GM12878 (cell line): ENCODE measurements at places on chromosomes 12 and 14.

GRCh38 chr12:61870658-61871484, 389.3 kb upstream of the USP15 start:
- no peak for DNase-seq

GRCh38 chr14:94312481-94313246, 10.5 kb downstream of the SERPINA6 start:
- no peak for DNase-seq

GRCh38 chr12:119412811-119413794, 78.6 kb downstream of the CCDC60 start:
- DNase-seq = no peak

DNA sequence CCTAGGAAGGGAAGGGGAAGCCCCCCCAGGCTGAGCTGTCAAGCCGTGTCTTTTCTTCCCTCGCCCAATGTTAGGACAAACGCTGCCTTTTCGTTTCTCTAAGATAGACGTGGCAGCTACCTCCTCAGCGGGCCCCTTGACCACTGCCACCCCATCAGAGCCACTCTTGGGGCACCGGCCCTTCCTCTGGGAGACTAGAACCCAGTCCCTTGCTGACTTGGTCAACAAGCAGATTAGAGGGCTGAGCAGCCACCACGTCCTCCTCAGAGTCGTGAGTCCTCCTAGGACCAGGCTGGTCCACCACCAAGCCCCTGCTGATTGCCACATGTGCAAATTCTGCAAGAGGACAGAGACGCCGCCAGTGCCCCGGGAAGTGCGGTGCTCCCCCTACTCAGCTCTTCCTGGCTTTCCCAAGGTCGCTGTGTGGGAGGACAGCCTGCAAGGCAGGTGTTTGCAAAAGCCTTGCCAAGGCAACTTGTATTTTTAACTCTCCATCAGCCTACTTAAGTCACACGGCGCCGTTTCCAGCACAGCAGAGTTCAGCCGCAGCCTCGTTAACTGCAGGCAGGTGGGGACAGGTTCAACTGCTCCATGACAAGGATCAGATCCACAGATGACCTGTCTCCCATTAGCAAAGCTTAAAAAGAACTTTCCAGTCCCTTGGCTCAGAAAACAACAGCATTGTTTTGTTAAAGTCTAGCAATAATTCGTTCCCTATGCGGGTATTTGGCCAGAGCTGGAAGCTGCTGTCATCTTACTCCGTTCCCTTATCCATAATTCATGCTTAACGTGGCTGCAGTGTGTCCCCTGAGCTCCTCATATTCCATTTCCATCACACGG, 65.6 kb downstream of the TESC start:
- no peak for DNase-seq

GRCh38 chr14:89428546-89429198, 11.6 kb upstream of the FOXN3 start:
- no peak for DNase-seq

DNA sequence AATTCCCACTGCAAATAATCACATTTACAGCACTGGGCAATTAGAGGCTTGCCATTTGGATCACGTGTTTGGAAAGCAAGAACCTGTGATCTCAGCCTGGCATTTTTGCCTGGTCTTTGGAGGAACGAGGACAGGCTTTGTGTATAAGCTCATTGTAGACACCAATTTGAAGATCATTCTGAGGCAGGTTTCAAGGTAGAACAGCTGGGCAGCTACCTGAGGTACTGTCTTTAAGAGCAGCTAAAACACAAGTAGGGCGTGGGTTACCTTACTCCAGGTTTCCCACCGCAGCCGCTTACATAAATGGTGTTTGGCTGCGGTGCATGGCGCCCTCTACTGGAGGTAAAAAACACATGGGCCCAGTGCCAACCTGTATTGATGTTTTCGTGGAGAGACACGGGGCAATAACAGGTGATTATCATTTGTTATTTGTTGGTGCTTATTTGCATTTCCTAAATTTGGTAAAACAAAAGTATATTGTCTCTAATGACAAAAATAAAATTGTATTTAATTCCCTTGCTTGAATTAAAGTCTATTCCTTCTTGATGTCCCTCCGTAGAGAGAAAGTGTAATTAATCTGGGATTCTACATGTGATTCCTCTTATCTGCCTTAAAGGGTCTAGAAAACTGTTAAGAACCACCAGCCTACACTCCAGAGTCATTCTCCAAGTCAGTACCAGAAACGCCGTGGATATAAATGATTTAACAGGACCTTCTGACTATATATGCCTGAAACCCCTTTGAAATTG, 69.7 kb downstream of the SVOP start:
- DNase-seq = peak; percentile 38

- DNase-seq = no peak
These were observed 8.4 kb upstream of the TBX3 start for GRCh38 chr12:114692186-114693058.

DNA sequence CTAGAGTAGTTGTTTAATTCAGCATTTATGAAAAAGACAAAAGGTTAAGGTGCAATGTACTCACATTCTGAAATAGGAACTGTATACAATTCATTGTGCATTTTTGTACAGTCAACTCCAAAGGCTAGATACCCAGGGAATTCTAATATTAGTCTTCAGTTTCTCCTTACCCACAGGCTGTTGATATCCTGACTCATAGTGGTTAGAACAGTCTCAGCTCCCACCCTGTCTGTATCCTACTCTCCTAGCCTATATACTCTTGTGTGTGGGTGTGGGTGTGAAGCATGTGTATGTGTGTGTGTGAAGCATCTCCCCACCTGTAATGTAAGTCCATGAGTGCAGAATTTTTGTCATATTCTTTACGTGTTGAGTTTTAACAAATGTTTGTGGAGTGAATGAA, 229.5 kb downstream of the NAV3 start:
- DNase-seq = no peak

DNA sequence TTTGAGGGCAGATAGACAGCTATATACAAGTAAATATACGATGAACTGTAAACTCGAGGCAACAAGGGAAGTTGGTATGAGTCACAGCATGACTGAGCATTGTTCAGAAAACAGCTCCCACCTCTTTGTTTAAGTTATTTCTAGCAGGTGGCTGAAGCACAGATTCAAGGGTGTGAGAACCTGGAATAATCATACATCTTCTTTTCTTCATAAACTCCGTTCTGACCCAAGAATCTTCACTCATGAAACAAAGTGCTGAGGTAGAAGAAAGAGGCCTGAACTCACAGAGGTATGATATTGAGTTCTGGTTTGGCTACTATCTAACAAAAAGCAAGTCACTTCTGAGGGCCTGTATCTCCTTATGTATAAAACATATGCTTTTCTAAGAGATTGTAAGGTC, 364.1 kb upstream of the KITLG start:
- DNase-seq = no peak

GRCh38 chr14:20836668-20837338, 34.2 kb upstream of the RNASE1 start:
- no peak for DNase-seq

GRCh38 chr12:112944024-112944690, 5.9 kb downstream of the OAS3 start:
- no peak for DNase-seq
